ENCODE measurements at places on chromosomes 2 and 18.

GRCh38 chr2:1673160-1673944 lies 71.0 kb downstream of the PXDN start:
- DNase-seq = no peak

DNA sequence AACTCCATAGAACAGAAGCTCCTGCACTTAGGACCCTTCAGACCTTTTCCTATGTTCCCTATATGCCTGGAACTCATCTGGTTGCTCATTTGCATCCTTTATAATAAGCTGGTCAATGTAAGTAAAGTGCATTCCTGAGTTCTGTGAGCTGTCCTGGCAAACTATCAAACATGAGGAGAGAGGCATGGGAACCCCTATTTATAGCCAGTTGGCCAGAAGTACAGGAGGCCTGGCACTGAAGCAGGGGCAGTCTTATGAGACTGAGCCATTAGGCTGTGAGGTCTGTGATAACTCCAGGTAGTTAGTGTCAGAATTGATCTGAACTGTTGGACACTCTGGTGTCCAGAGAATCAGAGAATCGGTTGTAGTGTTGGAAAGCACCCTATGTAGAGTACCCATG lies 88.4 kb downstream of the EHD3 start:
- peak; percentile 15 for DNase-seq

GRCh38 chr2:43605079-43605655 lies 9.3 kb upstream of the THADA start:
- peak; percentile 33 for DNase-seq

GRCh38 chr2:33118651-33119050 lies 171.9 kb downstream of the LTBP1 start:
- no peak for DNase-seq

DNA sequence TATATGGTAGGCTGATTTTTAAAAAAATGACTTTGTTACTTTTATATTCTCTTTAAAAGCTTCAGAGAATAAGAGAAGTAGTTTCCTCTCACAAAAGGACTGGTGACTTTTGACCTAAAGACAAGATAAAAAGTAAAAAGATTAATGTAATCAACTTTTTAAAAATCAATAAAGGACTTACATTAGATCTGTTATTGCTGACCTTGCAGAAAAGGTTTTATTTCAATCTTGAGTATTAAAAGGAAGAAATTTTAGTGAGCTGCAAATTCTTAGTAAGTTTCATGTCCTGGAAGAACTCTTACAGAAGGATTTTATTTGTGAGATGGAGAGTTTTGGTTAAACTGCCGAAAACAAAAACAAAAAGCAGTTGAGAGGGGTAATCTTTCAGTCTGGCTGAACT lies 2.2 kb upstream of the GAREM1 start:
- no peak for DNase-seq

GRCh38 chr2:43220760-43221123 lies 5.7 kb downstream of the ZFP36L2 start:
- no peak for DNase-seq

- DNase-seq = no peak
These were observed at the start of gene CFAP65 for GRCh38 chr2:219041252-219041651. CFAP65 (minus strand) TSS chr2:219041516; CDS start chr2:219039048, 2,468 bp downstream.

GRCh38 chr2:219713110-219713509 lies 85.7 kb downstream of the SLC4A3 start:
- no peak for DNase-seq

DNA sequence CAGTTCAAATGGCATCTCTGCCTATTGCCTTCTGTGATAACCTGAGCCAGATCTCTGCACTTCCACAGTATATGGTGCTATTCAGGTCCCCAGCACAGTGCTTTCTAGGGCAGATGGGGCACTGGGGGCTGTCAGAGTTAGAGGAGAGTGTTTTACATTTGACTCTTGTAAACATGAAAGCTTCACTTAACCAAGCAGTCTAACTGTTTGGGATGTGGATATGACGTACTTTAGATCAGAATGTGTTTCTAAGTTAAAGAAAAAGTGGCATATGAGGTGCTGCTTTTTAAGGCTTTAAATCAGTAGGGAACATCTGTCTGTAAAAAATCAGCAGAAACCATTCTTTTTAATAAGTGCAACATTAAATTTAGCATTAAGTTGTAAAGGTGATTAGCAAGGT lies 75.7 kb downstream of the MYO1B start:
- DNase-seq = no peak

GRCh38 chr2:120350801-120351320 lies 4.9 kb downstream of the INHBB start:
- DNase-seq = no peak

DNA sequence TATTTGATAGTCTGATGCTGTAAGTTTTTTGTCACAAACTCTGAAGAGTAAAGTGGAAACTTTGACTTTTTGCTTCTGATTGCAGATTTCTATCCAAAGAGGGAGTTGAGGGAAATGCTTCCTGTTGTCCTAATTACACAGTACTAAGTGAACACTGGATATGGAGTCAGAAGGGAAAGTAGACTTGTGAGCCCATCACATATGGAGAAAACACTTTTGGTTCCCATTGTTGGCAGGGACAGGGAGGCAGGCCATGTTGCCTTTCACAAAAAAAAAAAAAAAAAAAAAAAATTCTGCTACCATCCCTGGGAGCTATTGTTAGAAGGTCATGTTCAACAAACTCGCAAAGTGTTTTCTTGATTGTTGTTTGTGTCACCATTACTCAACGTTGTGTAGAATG lies 144.3 kb downstream of the RPIA start:
- no peak for DNase-seq

GRCh38 chr2:133461484-133461883 lies 106.8 kb downstream of the NCKAP5 start:
- no peak for DNase-seq

- DNase-seq = no peak
These were observed 113.2 kb upstream of the CHAC2 start for GRCh38 chr2:53654396-53654795.

GRCh38 chr2:96815326-96816126 lies 542 bp upstream of the CNNM3 start:
- peak; percentile 32 for DNase-seq

DNA sequence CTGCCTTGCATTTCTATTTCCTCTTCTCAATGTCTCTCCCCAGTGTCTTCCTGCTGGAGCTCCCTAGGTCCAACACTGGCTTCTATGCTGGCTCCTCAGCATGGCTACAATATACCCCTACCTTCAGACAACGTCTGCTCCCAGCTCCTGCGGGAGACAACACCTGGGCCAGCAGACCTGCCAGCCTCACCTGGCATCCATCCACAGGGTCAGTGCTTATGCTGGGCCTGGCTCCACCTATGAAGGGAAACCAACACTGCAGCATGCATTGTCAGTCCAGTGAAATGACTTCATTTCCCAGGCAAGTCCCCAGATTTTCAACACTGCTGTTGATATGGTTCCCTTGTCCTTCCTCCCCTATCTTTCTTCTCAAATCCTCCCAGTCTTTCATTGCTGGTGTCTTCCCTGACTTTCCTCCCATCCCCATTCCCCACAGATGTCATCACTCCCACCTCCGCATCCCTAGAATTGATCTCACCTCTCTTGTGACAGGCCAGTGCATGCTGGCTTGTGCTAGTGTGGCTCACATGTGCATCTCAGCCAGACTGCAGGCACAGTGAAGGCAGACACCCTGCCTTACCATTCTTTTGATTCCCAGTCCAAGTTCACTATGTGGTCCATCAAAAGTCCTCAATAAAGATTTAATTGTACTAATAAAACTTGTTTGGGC lies 98.0 kb downstream of the MYO5B start:
- no peak for DNase-seq

DNA sequence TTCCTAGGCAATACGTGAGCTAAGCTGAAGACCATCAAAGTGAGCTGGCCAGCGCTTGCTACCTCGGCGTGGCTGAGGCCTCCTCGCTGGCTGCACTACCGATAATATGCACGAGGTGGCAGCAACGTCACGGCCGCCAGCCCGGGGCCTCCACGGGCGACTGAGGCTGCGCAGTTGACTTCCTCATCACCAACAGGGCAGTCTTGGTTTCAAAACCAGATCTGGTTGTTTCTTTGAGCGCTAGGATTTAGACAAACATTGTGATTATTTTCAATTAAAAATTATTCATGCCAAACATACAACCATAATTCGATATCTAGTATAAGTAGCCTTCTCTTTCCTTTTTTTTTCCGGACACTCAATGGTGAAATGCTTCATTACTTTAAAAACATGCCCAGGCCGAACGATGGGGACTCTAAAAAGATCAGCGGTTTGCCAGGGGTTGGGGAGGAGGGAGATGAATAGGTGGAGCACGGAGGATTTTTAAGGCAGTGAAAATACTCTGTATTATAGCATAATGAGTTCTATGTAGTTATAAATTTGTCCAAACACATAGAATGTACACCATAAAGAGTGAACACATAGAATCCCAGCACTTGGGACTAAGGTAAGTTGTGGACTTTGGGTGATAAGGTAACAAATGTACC lies 52.0 kb downstream of the CYBRD1 start:
- no peak for DNase-seq

DNA sequence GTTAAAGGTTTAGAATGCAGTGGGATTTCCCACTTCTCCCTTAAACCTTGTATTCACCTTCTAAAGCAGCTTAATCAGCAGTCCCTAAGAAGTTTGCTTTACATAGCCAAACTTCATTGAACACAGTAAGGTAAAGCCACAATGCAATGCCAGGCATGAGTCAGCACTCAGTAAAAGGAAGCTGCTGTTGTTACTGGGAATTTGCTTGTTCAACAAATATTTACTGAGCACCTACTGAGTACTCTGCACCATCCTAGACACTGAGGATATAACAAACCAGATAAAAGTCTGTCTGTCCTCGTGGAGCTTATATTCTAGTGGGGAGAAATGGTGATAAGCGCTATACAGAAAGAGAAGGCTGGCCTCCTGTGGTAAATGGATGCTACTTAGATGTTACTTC lies 162.7 kb downstream of the PKP4 start:
- DNase-seq = no peak

- DNase-seq = no peak
These were observed 85.0 kb upstream of the TACR1 start for GRCh38 chr2:75284345-75284744.

DNA sequence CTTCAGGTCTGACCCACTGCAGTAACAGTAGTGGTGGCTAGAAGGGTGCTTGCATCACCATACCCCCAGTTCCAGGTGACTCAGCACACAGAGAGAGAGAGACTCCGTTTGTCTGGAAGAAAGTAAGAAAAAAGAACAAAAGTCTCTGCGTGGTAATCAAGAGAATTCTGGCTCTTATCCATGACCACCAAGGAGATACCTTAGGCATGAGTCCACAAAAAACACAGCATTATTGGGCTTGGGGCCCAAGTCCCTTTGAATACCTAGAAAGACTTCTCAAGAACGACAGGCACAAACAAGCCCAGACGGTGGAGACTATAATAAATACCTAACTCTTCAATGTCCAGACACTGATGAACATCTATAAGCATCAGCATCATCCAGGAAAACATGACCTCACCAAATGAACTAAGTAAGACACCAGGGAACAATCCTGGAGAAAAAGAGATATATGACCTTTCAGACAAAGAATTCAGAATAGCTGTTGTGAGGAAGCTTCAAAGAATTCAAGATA lies 21.7 kb upstream of the BAZ2B start:
- no peak for DNase-seq

- no peak for DNase-seq
These were observed 58.2 kb downstream of the KIAA1328 start for GRCh38 chr18:36887114-36887513.

- no peak for DNase-seq
These were observed 10.0 kb upstream of the RHOB start for GRCh38 chr2:20436716-20437470.

GRCh38 chr2:189252991-189253675 lies 73.6 kb upstream of the COL5A2 start:
- no peak for DNase-seq

DNA sequence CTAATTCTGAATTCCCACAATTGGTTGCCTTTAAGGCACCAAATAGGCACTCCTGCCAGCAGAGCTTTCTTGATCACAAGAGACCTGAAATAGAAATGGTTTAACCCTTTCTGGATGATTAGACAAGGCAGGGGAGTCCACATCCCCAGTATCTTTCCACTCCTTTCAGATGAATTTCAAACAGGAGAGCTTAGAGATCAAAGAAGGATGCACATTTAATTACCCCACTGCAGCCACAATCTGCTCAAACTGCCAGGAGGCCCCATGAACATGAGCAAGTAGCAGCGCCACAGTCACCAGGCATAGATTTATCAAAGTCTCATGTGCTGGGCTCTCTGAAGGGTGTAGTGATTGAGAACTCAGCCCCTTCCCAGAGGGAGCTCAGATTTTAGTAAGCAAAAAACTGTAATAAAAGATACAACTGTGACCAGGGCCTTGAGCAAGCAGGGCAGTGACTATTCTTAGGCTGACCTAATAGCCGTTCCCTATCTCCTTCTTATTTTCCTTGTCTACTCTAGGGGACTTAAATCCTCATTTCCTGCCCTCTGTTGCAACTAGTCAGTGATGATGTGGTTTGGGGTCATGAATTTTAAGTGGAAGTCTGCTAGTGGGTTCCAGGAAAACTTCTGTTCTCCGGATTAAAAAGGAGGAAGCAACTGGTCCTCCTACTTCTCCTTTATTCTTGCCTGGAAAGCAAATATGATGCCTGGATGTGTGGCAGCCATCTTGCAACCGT lies 53.7 kb downstream of the SLC4A3 start:
- DNase-seq = no peak

DNA sequence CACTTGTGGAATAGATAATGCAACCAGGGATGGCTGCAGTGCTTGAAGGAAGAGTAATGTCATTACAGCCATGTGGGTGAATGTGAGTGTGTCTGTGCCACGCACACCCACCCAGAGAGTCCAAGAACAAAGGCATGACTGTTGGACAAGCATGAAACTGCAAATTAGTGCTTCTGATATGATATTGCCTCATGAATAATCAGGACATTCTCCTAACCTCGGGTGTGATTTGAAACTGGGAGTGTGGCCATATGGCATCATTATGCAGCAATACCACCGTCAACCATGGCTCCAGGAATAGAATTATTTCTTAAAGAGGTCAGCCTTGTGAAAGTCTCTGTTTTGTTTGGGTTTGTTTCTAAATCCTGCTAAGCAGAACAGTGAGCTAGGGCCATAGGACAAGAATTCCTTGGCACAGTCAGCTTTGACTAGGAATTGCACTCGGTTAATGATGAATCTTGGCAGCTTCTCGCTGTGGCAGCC lies 678.0 kb upstream of the RAB6C start:
- DNase-seq = no peak

DNA sequence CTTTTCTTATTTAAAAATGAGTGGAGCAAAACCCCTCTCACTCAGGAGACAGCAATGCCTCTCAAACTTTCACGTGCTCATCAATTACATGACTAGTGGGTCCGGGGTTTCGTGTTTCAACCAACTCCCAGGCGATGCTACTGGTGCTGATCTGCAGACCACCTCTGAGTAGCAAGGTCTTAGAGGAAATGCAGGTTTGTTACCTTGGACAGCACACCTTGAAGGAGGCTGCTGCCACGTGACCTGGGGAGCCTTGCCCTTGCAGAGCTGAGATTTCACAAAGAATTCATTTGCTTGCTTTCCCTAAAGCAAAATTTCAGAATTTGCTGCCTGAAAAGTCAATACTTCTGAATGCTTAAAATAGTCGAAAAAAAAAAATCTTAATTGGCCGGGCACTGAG lies 32.4 kb downstream of the SMIM21 start:
- no peak for DNase-seq

- no peak for DNase-seq
These were observed 9.9 kb upstream of the ODC1 start for GRCh38 chr2:10457846-10458598.
